Activated CD4-positive, alpha-beta memory T cell treated with anti-CD3 and anti-CD28 coated beads for 36 hours (primary cell): ENCODE measurements at places on chromosomes 2 and 18. TPM values are rescaled to one million over a fixed set of nuclear protein-coding genes. Genes with fewer than 3 reads are reported as not detected.

- peak within 1 kb of the TSS; percentile 91 for H3K27ac ChIP-seq
- peak; percentile 94 for DNase-seq
- H3K36me3 ChIP-seq = peaks cover 3% of the 10 kb centered on the region
Observed at GRCh38 chr2:69436938-69437750, at the start of gene NFU1. NFU1 (minus strand) TSS chr2:69437435; CDS start chr2:69437422, 13 bp downstream.

DNA sequence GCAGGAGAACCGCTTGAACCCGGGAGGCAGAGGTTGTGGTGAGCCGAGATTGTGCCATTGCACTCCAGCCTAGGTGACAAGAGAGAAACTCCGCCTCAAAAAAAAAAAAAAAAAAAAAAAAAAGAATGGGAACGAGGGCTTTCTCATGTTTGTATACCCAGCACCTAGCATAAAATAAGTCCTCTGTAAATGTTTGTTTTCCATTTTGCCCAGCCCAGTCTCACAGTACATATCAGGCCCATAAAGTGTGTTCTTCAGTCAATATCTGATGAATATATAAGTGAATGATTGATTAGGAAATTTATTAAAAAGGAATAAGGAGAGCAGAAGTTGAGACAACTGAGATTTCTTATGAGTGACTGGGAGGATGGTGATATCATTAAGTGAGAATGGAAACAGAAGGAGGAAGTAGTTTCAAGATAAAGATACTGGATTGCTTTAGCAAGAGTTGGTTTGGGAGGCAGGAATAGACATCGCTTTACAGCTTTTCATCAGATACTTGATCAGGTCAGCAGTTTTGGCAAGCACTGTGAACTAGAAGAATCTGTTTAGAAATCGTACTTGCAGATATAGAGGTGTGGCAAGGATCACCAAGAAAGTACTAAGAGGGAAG is 327.5 kb downstream of the KIAA1328 start:
- no peak overlapping the region for H3K27ac ChIP-seq
- no peak overlapping the region for H3K4me3 ChIP-seq
- H3K27me3 ChIP-seq = no peaks in the 10 kb centered on the region
- no peaks in the 10 kb centered on the region for H3K4me1 ChIP-seq
- H3K36me3 ChIP-seq = peaks cover 2% of the 10 kb centered on the region

- no peaks in the 10 kb centered on the region for H3K36me3 ChIP-seq
- H3K4me1 ChIP-seq = no peaks in the 10 kb centered on the region
- DNase-seq = no peak
- no peak overlapping the region for H3K27ac ChIP-seq
- H3K27me3 ChIP-seq = no peaks in the 10 kb centered on the region
Observed at GRCh38 chr2:123080331-123080730, 944.8 kb upstream of the CNTNAP5 start.

DNA sequence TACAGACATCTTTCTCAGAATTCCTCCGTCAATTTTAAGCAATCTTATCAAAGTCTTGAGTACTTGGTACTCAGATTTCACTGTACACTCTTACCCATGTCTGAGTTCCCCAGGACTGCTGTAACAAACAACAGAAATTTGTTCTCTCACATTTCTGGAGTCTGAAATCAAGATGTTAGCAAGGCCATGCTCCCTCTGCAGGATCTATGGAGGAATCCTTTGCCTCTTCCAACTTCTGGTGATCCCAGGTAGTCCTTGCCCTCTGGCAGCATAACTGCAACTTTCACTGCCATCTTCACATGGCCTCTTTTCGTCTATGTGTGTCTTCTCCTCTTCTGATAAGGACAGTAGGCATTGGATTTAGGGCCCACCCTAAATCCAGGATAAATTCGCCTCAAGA is 17.1 kb upstream of the CACNB4 start:
- no peak overlapping the region for H3K4me3 ChIP-seq
- H3K4me1 ChIP-seq = no peaks in the 10 kb centered on the region
- no peak for DNase-seq

The GPAT2 gene
- total RNA-seq = 15.4 TPM

DNA sequence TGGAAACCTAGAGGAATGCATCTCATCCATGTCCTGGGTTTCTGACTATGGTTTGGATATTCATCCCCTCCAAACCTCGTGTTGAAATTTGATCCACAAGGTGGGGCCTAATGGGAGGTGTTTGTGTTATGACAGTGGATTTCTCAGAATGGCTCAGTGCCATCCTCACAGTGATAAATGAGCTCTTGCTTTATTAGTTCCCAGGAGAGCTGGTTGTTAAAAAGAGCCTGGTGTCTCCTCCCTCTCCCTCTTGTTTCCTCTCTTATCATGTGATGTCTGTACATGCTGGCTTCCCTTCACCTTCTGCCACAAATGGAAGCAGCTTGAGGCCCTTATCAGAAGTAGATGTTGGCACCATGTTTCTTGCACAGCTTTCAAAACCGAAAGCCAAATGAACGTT is 424.3 kb downstream of the DCC start:
- H3K27ac ChIP-seq = no peak overlapping the region
- no peaks in the 10 kb centered on the region for H3K36me3 ChIP-seq
- H3K4me1 ChIP-seq = no peaks in the 10 kb centered on the region
- DNase-seq = no peak
- no peak overlapping the region for H3K4me3 ChIP-seq
- no peaks in the 10 kb centered on the region for H3K27me3 ChIP-seq

- no peak overlapping the region for H3K4me3 ChIP-seq
- H3K27me3 ChIP-seq = no peaks in the 10 kb centered on the region
- DNase-seq = no peak
- H3K4me1 ChIP-seq = peaks cover 2% of the 10 kb centered on the region
- no peak overlapping the region for H3K27ac ChIP-seq
Observed at GRCh38 chr2:38824906-38825305, 46.9 kb downstream of the GEMIN6 start.

DNA sequence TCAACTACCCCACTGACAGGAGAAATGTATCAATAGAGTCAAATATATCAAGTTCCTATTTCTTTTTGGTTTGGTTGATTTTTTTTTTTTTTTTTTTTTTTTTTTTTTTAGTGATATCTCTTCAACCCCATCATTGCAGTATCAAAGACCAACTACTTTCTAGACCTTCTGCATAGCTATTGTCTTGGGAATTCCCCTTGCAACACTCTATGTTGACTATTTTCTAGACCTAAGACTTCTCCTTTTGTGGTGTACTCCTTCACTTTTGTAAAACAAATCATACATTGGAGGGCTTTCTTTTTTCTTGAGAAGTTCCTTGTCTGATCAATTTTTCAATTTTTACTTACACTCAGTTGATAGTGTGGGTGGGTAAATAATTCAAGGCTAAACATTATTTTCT is 46.5 kb upstream of the NR4A2 start:
- H3K27me3 ChIP-seq = peaks cover 6% of the 10 kb centered on the region
- no peaks in the 10 kb centered on the region for H3K36me3 ChIP-seq
- DNase-seq = no peak
- no peak overlapping the region for H3K27ac ChIP-seq

The KCNE4 gene
- total RNA-seq = not detected

GRCh38 chr2:25462021-25462420 is 120.3 kb upstream of the DNMT3A start:
- no peaks in the 10 kb centered on the region for H3K36me3 ChIP-seq
- no peak for DNase-seq

- H3K4me3 ChIP-seq = no peak overlapping the region
- no peak overlapping the region for H3K27ac ChIP-seq
- H3K27me3 ChIP-seq = peaks cover 13% of the 10 kb centered on the region
- H3K4me1 ChIP-seq = no peaks in the 10 kb centered on the region
Observed at GRCh38 chr2:173544641-173545363, 190.1 kb downstream of the CDCA7 start.

The FAM124B gene
- total RNA-seq = 0.40 TPM

GRCh38 chr18:39701839-39702238 is 2136.2 kb upstream of the CELF4 start:
- H3K4me3 ChIP-seq = no peak overlapping the region
- H3K36me3 ChIP-seq = no peaks in the 10 kb centered on the region
- DNase-seq = no peak
- H3K27ac ChIP-seq = no peak overlapping the region
- no peaks in the 10 kb centered on the region for H3K4me1 ChIP-seq

DNA sequence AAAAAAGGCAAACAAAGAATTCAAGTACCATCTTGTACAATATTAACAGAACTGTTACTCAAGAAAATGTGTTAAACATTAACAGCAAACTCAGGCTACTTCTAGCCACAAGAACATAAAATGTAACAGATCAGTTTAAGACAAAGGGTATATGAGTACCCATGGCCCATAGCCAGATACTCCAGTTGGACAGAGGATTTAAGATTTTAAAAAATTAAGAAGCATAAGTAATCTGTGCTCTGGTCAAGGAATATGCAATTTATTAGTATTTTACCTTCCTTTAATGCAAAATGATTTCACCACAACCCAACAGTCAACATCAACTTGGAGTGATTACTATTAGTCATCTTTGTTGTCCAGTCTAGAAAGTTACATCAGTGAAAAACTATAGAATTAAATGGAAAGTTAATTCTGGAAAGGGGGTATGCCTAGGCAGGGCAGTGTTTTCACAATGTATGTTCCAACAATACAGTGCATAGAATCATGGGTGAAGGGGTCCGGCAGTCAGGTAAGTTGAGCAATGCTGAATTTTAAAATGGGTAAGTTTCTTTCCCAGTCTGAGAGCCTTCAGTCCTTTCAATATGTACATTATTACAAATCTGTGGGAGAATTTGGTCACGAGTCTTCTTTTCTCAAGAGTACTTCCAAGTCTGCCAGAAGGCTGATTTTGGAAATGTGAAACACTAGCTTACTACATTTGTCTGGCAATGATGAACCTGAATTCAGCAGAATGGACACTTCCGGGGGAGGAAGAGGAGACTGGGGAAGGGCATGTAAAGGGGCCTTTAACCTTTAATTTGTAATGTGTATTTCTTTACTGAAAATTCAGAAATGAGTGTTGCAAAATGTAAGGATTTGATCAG is 34.5 kb downstream of the SFT2D3 start:
- no peaks in the 10 kb centered on the region for H3K27me3 ChIP-seq
- peaks cover 31% of the 10 kb centered on the region for H3K4me1 ChIP-seq
- H3K27ac ChIP-seq = no peak overlapping the region
- no peak overlapping the region for H3K4me3 ChIP-seq

DNA sequence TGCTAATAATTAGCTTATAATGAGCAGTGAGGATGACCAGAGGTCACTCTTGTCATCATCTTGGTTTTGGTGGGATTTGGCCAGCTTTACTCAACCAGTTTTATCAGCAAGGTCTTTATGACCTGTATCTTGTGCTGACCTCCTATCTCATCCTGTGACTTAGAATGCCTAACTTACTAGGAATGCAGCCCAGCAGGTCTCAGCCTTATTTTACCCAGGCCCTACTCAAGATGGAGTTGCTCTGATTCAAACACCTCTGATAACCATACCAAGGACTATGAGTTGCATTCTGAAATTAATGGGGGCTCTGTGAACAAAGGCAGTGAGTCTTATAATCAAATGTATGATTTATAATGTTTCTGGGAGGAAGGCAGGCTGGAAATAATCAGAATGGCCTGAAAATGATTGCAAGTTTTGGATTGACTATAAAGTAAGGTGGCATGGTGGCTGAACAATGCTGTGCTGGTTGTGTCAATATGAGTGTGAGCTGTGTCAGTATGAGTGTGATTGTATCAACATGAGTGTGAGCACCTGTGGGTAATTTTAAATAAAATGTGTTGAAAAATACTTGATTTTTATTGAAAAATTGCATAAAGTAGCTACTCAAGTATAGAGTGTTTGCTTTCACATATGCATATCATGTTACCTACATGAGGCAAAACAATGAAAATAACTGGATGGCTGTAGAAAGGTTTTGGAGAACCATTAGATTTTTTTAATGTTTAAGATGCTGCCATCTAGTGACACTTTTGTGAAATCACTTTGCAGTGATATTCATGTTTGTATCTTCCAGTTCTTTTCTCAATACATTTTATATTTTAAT is 103.0 kb downstream of the KYNU start:
- H3K27me3 ChIP-seq = peaks cover 1% of the 10 kb centered on the region
- H3K27ac ChIP-seq = no peak overlapping the region
- H3K4me1 ChIP-seq = no peaks in the 10 kb centered on the region

DNA sequence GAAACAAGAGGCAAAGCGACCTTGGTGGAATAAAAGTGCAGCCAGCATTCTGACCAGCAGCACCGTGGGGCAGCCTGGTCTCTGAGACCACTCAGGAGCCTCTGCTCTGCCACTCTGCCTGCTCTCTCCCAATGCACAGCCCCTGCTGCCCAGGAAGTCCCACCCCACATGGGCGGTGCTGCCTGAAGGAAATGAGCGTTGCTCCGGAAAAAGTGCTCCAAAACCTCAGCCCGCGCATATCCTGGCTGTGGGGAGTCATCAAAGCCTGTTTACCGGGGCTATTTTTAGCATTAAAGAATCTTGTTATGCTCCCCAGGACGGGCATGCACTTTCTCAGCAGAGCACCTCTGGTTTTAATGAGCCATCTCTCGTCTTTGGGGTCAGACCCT is 54.5 kb downstream of the EPAS1 start:
- H3K36me3 ChIP-seq = peaks cover 8% of the 10 kb centered on the region
- peak; percentile 87 for DNase-seq
- peak overlapping the region; percentile 75 for H3K4me3 ChIP-seq

The PLA2R1 gene
- not detected for total RNA-seq

GRCh38 chr2:67564076-67564475 is 166.9 kb downstream of the ETAA1 start:
- no peaks in the 10 kb centered on the region for H3K4me1 ChIP-seq
- no peaks in the 10 kb centered on the region for H3K27me3 ChIP-seq
- H3K36me3 ChIP-seq = no peaks in the 10 kb centered on the region
- H3K27ac ChIP-seq = no peak overlapping the region
- no peak for DNase-seq
- H3K4me3 ChIP-seq = no peak overlapping the region

The CCBE1 gene
- 0.36 TPM for total RNA-seq

The L3MBTL4 gene
- total RNA-seq = 0.29 TPM

The CHRNG gene
- not detected for total RNA-seq

The WNT10A gene
- total RNA-seq = 5.0 TPM

The GKN2 gene
- total RNA-seq = not detected

DNA sequence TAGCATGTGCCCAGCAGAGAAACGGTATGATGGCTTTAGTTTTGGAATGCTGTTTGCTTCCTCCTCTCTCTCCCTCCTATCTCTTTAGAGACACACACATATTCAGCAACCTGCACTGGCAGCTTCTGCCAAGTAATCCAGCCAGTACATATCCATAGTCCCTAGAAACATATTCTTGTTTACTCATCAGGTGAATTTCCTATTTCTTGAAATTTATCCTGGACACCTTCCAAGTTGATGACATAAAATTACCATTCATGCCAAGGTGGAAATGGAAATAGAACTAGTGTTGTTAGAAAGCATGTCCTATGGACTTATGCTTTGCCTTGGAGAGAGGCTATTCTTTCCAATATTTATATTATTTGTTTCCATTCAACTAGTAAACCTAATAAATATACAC is 50.9 kb upstream of the RGPD4 start:
- H3K27me3 ChIP-seq = peaks cover 1% of the 10 kb centered on the region
- no peak for DNase-seq
- no peak overlapping the region for H3K27ac ChIP-seq
- no peak overlapping the region for H3K4me3 ChIP-seq
